Stimulated activated CD4-positive, alpha-beta T cell treated with anti-CD3 and anti-CD28 coated beads, Interleukin-4, amount 100 ng/mL, for 24 hours (primary cell): ENCODE measurements at places on chromosomes 11 and 22.

DNA sequence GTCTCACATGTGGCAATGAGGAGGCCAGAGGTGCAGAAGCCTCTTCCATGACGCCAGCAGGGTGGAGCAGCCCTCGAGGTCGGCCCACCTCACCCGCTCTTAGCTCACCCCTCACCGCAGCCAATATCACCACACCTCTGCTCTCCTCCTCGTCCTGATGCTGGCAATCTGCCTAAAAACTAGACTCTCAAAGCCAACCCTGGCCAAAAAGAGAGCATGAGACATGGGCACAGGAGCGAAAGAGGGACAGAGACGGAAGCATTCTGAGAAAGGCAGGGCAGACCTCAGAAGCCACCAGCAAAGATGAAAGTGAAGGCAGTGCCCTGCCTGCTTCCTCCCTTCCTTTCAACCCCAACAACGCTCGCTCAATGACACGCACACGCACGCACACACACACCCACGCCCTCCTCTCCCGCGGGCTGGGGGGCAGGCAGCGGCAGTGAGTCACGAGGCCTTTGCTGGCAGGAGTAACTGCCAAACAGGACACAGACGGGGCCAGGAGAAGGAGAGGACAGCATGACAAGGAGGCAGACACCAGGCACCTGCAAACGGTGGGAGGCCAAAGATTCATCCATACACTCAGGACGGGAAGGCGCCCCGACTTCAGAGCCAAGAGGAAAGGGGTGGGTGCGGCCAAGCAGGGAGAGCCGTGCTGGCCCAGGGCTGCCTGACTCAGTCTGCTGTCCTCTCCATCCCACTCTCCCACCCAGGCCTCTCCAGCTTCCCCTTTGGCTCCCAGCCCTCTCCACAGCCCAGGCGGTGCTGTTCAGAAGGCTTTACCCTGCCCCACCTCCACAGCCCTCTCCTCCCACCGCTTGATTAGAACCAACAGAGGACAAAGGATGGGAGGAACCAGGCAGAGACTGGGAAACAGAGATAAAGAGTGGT, 11.4 kb downstream of the IGSF9B start:
- DNase-seq = peak; percentile 80

GRCh38 chr11:13685461-13686108, 17.1 kb downstream of the FAR1 start:
- no peak for DNase-seq

- DNase-seq = no peak
These were observed 100.3 kb upstream of the PITPNB start for GRCh38 chr22:28019360-28019759.

GRCh38 chr11:534396-535209, 773 bp downstream of the HRAS start:
- peak; percentile 34 for DNase-seq

DNA sequence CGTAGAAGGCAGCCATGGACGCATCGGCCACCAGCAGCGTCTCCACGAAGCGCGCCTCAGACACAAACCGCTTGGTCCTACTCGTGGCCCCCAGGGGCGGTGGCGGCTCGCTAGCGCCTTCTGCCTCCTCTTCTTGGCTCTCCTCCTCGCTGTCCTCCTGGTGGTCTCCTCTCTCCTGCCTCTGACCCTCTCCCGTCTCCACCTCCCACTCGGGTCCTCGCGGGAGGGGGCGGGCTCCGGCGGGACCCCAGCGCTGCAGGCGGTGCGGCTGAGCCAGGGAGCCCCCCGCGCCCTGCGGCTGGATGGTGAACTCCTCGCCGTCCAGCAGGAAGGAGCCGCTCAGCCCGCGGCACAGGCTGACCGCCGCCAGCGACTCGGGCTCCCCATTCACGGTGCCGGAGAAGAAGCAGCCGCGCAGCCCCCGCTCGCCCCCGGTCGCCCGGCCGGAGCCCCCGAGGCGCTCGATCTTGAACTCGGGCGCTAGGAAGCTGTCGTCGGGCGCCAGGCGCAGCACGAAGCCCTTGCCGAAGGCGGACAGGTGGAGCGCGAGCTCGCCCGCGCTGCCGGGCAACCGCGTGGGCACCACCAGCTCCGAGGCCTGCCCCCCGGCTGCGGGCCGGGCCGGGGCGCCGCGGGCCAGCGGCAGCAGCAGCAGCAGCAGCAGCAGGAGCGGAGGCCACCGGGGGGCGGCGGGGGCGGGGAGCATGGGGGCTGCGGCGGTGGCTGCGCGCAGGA, 661 bp downstream of the ADAMTS8 start:
- no peak for DNase-seq
